ENCODE measurements at places on chromosomes 6 and 20. TPM values are rescaled to one million over a fixed set of nuclear protein-coding genes. Genes with fewer than 3 reads are reported as not detected.

- DNase-seq, result no peak
Observed at GRCh38 chr20:5469111-5469510, 152.4 kb upstream of the PROKR2 start.

Gene MYLK4
- total RNA-seq, result 0.89 TPM

DNA sequence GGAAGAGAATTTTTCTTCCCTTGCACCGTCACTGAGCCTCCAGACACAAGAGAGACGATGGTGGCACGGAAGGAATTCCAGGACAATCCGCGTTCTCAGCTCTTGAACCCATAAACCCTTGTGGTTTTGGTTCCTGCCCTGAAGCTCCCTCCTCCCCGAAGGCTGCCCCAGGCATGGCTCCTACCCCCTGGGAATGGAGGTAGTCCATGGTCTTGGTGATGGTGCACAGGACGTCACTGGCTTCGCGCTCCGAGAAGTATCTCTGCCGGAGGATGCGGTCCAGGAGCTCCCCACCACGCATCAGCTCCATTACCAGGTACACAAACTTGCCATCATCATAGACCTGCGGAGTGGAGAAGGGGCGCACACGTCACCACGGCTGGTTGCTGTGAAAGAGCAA is 47.5 kb upstream of the MPC1 start:
- DNase-seq, result no peak

GRCh38 chr6:168867247-168868102 is 386.2 kb downstream of the THBS2 start:
- no peak for DNase-seq

- DNase-seq, result no peak
Observed at GRCh38 chr6:11853678-11854407, 75.2 kb upstream of the ADTRP start.

GRCh38 chr6:53233309-53233708 is 84.7 kb upstream of the GCM1 start:
- DNase-seq, result no peak

DNA sequence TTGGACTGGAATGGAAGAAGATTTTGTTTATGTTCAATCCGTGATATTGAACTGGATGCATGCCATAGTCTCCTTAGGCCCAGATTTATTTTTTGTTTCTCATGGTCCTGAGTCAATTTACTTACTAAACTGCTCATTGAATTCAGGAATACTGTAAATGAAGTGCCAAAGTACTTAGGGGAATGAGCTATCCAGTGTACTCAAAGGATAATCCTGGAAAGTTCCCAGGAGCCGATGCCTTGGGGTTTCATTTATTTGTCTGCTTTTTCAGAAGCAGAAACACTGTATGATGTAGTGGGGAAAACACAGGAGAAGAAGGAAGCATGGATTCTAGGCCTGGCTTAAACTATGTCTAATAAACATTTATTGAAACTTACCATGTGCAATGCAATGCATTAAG is 56.1 kb upstream of the THEMIS start:
- no peak for DNase-seq

All from mesothelial cell of epicardium (in vitro differentiated cells).